ENCODE measurements at places on chromosomes 13 and 19. TPM values are rescaled to one million over a fixed set of nuclear protein-coding genes. Genes with fewer than 3 reads are reported as not detected.

TMEM86B gene
- 4.8 TPM for total RNA-seq

PRR19 gene
- not detected for total RNA-seq

ZNF506 gene
- 66.7 TPM for total RNA-seq

TNFSF9 gene
- 1.8 TPM for total RNA-seq

GPR12 gene
- total RNA-seq = not detected

KASH5 gene
- not detected for total RNA-seq

CD22 gene
- total RNA-seq = 1.4 TPM

ZNF582 gene
- total RNA-seq = 2.1 TPM

ADM5 gene
- 2.8 TPM for total RNA-seq

FXYD1 gene
- total RNA-seq = 65.8 TPM

SPTBN4 gene
- total RNA-seq = 2.0 TPM

OR4F17 gene
- total RNA-seq = not detected

GJB6 gene
- total RNA-seq = not detected

DNA sequence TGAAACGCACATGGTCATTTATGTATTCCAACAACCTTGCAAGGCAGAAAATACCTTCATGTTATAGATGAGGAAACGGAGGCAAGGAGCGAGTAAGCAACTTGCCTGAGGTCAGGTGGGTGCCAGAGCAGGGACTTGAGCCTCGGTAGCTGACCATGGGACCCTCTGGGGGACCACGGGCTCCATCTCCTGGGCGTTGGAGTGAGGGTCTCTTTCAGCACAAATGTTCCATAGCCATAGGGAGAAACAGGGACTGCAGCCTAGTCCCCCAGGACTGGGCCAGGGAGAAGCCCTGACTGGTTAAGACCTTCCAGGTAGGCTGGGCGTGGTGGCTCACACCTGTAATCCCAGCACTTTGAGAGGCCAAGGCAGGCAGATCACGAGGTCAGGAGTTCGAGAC lies 38.4 kb upstream of the ADGRE5 start:
- no peaks in the 10 kb centered on the region for H3K27me3 ChIP-seq
- no peak overlapping the region for H3K27ac ChIP-seq
- H3K4me3 ChIP-seq = no peak overlapping the region
- no peaks in the 10 kb centered on the region for H3K36me3 ChIP-seq

- H3K27me3 ChIP-seq = no peaks in the 10 kb centered on the region
- H3K27ac ChIP-seq = peak overlapping the region; percentile 86
- peaks cover 24% of the 10 kb centered on the region for H3K4me1 ChIP-seq
- no peak for DNase-seq
Observed at GRCh38 chr19:1864480-1865171, 1.2 kb upstream of the KLF16 start.

DNA sequence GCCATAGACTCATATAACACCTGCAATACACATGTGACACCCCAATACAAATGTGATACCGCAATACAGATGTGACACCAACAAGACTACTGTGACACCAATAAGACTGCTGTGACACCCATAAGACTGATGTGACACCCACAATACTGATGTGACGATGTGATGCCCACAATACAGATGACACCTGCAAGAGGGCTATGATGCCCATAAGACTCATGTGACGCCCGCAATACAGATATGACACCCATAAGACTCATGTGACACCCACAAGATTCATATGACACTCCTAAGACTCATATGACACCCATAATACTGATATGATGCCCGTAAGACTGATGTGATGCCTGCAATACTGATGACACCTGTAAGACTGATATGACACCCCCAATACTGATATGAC lies 113.0 kb downstream of the MRPL57 start:
- no peaks in the 10 kb centered on the region for H3K4me1 ChIP-seq
- no peak overlapping the region for H3K4me3 ChIP-seq
- no peaks in the 10 kb centered on the region for H3K27me3 ChIP-seq
- H3K27ac ChIP-seq = no peak overlapping the region
- no peaks in the 10 kb centered on the region for H3K36me3 ChIP-seq
- no peak for DNase-seq

DNA sequence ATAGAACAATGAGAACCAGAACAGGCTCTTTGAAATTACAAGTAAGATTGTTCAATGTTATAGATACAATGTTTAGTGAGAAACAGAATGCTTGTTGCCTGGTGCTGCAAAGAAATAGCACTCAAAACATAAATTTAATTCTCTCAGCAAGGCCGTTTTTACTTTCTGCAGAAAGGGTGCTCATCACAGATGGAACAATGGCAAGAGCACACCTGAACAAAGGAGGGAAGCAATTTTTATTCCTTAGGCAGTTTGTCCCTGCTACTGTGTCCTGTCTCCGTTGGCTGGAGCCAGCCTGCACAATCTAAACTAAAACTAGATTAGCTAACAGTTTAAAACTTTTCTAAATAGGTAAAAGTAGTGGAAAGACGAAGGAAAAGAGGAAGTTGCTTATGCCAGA lies 10.4 kb upstream of the ZNF8 start:
- peaks cover 63% of the 10 kb centered on the region for H3K36me3 ChIP-seq
- no peak overlapping the region for H3K4me3 ChIP-seq
- H3K27me3 ChIP-seq = no peaks in the 10 kb centered on the region
- H3K4me1 ChIP-seq = no peaks in the 10 kb centered on the region

DNA sequence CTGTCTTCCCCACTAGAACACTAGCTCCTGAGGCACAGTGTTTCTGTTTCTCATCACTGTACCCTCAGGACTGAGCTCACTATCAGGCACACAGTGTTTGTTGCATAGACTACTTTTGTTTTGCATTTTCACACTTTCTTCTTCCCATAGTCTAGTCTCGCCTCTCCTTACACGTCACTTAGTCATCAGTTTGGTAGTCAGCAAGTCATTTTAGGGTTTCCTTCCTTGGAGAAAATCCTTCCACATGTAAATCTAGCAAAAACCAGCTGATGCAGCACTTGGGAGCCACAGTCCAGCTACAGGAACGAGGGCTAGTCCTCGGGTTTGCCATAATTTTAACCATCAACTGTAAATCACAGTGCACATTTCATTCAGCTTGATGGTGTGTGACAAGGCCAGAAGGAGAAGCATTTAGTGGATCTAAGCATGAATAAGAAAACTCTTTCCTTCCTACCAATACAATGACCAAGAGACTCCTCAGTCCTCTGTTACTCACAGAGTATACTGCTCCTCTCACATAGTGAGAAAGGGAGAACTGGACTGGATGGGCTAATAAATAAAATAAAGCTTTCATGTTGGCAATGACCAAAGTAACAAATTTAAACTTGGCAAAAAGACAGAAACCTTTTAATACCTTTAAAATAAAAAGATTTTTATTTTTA lies 221.0 kb downstream of the KLF12 start:
- peak overlapping the region; percentile 38 for H3K4me3 ChIP-seq
- no peaks in the 10 kb centered on the region for H3K27me3 ChIP-seq
- DNase-seq = no peak
- H3K27ac ChIP-seq = peak overlapping the region; percentile 56
- H3K36me3 ChIP-seq = no peaks in the 10 kb centered on the region

- DNase-seq = no peak
- H3K4me1 ChIP-seq = no peaks in the 10 kb centered on the region
- no peaks in the 10 kb centered on the region for H3K36me3 ChIP-seq
- no peak overlapping the region for H3K27ac ChIP-seq
- no peaks in the 10 kb centered on the region for H3K27me3 ChIP-seq
- no peak overlapping the region for H3K4me3 ChIP-seq
Observed at GRCh38 chr19:32138416-32138815, 207.0 kb upstream of the ZNF507 start.

GRCh38 chr19:12668932-12669269 lies 2.3 kb downstream of the WDR83 start:
- peak overlapping the region; percentile 90 for H3K27ac ChIP-seq
- H3K4me3 ChIP-seq = peak overlapping the region; percentile 84
- no peak for DNase-seq
- no peaks in the 10 kb centered on the region for H3K27me3 ChIP-seq

DNA sequence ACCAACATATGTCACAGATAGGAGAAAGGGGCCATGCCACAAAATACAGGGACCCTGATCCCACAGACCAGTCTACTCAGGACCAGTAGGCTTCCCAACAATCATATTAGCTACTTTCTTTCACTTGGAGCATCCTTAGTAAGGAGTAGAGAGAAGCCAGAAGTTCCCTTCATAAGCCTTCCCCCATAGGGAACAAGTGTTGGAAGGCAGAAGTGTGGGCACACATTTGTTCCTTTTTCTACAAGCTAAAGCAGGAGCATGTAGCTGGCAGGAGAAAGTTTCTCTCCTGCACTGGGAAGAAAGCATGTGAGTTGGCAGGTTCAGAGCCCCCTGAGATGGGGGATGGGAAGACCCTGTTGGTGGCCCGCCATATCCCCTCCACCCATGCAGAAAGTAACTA lies 165.4 kb downstream of the KCTD12 start:
- H3K36me3 ChIP-seq = no peaks in the 10 kb centered on the region
- H3K4me3 ChIP-seq = no peak overlapping the region
- DNase-seq = no peak
- H3K27ac ChIP-seq = no peak overlapping the region

GRCh38 chr19:4453232-4454179 lies 4.1 kb downstream of the UBXN6 start:
- no peak overlapping the region for H3K27ac ChIP-seq
- no peaks in the 10 kb centered on the region for H3K27me3 ChIP-seq
- H3K4me3 ChIP-seq = no peak overlapping the region
- peaks cover 42% of the 10 kb centered on the region for H3K36me3 ChIP-seq

GRCh38 chr13:31320946-31321345 lies 121.2 kb downstream of the B3GLCT start:
- H3K36me3 ChIP-seq = peaks cover 1% of the 10 kb centered on the region
- no peak overlapping the region for H3K27ac ChIP-seq
- H3K27me3 ChIP-seq = no peaks in the 10 kb centered on the region
- no peak overlapping the region for H3K4me3 ChIP-seq
- no peak for DNase-seq

GRCh38 chr19:32233091-32233490 lies 112.3 kb upstream of the ZNF507 start:
- no peak overlapping the region for H3K27ac ChIP-seq
- no peak overlapping the region for H3K4me3 ChIP-seq
- H3K27me3 ChIP-seq = no peaks in the 10 kb centered on the region
- no peak for DNase-seq
- no peaks in the 10 kb centered on the region for H3K36me3 ChIP-seq

DNA sequence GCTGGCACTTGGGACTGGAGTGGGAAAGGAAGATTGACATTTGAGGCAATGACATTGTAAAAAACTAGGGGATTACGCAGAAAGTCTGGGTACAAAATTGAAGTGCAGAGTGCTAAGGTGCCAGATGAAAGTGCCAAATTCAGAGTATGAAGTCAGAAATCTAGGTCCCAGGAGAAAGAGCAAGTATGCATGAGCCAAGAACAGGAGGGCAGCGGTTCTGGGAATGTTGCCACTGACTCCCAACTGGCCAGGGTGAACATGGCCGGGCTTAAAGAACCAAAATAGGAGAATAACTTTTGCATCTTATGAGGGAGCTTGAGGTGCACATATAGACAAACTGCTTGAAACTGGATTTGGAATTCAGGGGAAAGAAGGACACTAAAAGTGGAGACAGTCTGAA lies 495.8 kb upstream of the KLF12 start:
- no peak overlapping the region for H3K4me3 ChIP-seq
- DNase-seq = no peak
- H3K4me1 ChIP-seq = no peaks in the 10 kb centered on the region
- H3K27me3 ChIP-seq = no peaks in the 10 kb centered on the region
- H3K27ac ChIP-seq = no peak overlapping the region
- H3K36me3 ChIP-seq = no peaks in the 10 kb centered on the region

Measured in thoracic aorta (tissue), 2 donors.